Upper lobe of left lung (tissue), 6 donors: ENCODE measurements at places on chromosomes 12 and 14.
A peak's percentile ranks its signal among the peaks of the same experiment; 100 is the strongest.

DNA sequence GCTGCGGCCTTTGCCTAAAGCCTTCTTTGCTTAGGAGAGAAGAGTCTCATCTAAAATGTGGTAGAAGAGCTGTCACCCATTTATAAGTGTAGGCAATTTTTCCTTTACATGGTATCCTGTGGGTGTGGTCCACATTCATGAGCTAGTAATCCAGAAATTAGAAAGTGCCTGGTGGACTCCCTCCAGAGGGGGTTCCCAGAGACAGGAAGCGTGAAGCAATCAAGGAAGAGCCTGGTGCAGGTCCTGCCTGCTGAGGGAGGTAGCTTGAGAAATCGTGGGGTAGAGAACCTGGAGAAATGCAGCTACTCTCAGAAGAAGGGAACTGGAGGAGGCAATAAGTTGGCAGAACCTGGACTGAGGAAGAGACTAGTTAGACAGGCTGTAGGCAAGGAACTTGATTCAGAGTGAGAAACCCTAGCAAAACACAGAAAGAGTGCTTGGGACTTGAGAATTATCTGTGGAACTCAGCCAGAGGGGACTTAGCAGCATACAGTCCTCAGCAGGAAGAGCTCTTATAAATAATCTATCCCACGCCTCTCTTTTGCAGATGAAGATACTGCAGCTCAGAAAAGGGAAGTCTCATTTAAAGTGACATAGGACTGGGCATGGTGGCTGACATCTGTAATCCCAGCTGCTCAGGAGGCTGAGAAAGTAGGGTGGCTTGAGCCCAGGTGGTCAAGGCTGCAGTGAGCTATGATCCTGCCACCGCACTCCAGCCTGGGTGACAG, 182.4 kb upstream of the CCND2 start:
- DNase-seq: no peak

DNA sequence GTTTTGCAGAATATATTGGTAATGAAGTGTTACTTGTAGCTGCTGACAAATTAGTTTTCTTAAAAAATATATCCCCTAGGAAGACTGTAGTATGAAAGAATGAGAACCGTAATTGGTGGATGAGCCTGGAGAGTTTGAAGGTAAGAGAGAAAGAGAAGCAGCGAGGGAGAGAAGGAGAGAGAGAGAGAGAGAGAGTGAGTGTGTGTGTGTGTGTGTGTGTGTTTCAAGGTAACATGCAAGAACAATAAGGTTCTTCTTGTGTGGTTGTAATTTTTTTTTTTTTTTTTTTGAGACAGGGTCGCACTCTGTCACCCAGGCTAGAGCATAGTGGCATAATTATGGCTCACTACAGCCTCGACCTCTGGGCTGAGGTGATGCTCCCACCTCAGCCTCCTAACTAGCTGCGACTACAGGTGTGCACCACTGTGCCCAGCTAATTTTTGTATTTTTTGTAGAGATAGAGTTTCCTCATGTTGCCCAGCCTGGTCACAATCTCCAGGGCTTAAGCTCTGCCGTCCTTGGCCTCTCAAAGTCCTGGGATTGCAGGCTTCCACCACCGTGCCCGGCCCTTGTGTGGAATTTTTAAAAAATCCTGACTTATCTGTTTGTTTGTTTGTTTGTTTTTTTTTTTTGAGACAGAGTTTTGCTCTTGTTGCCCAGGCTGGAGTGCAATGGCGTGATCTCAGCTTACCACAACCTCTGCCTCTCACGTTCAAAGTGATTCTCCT, 73.7 kb downstream of the RASSF3 start:
- DNase-seq: no peak

DNA sequence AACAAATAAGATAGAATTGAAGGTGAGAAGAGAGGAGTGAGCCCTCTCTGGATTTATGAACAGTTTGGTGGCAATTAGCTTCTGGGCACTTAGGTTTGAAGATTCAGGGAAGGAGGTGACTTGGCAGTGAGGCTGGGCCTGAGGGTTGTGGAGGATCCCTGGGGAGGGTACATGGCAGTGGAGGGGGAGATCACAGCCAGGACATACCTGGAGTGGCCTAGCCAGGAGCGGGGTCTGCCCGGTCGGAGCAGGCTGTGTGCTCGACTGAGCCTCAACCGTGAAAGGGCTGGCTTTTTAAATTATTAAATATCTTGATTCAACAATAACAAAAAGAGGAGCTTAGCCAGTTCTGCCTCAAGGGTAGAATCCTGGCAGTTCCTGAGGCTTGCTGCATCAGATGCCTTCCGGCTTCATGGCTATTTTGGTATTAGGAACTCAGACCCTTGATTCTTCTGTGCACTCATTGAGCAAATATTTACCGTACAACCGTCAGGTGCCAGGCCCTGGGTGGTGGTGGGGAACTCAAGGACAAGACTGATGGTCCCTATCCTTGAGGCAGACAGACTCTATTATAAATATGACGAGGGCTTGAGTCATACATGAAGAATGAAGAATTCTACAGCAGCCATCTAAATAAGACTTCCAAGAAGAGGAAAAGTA, 73.4 kb downstream of the SPTB start:
- peak; percentile 54 for DNase-seq

DNA sequence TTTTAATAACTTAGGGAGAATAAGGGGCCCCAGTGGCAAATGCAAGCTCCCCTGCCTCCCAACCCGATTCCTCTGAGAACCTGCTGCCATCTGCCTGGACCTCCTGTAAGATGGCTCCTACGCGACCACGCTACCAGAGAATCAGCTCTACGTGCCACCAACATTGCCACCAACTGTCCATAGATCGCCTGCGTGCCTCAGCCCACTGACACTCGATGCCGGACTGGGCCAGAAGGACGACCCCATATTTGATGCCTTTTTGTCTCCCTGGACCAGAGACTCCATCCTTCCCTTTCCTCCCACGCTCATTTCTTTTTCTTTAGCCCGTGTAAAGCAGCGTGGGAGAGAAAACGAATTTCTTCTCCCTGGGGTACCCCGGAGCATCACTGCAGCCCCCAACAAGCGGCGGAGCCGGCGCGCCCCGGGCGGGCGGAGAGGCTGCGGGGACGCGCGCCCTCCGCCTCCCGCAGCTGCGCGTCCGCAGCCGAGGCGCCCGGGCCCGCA, 565 bp upstream of the KLHL42 start:
- peak; percentile 23 for DNase-seq

DNA sequence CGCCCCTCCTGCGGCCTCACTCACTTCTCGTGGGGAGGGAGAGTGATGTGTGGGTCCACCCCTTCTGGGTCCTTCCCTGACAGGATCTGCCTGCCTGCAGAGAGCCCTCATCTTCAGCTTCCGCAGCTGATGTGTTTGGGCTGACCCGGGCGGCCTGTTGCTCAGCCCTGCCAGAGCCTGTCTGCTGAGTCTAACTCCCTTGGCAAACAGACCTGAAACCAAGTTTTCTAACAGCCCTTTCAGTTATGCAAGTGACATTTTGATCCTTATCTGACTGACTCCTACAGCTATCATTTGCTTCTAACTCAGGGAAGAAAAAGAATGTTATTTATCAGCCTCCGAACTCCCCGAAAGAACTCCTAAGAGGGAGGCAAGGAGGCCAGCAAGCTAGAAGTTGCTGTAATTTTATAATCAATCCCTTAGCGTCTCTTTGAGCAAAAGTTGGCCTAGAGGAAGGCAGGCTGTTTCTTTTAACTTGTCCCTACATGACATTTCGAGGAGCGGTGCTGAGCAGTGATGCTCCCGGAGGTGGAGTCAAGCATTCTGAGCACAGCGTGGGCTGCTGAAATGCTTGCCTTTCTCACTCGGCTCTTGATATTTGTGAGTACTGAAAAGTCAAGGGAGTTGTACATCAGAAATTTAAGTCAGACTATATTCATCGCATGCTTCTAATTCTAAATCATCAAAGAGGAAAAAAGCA, 31.5 kb upstream of the CACNA2D4 start:
- DNase-seq: peak; percentile 65

DNA sequence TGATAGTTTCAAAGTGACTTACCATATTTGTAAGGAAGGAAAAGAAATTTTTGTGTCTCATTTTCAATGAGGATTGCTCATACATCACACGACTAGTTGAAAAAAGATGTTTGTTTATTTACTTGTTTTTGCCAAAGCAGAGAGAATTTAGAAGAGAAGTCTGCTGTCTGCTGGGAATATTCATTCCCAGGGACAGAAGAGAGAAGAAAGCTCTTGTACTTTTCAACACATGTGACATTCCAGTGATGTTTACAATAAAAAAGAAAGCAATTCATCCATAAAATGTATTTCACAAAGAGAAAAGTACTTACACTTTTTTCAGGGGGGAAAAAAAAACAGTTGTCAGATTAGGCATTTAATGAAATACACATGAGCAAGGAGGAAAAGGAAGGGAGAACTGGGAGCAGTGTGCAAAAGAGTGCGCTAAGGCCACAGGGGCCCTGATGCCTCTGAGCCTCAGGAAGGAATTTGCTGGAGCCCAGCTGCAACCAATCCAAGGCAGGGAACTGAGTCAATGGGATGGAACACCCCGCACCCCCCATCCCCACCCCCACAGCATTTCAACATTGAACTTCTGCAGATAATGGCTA, 115.0 kb downstream of the RPAP3 start:
- DNase-seq: no peak

- DNase-seq: no peak
These were observed 2.0 kb downstream of the PKP2 start for GRCh38 chr12:32894566-32894965.

GRCh38 chr14:99716850-99717681, 33.0 kb downstream of the CYP46A1 start:
- no peak for DNase-seq

- no peak for DNase-seq
These were observed 80.1 kb downstream of the SSPN start for GRCh38 chr12:26275313-26276131.

GRCh38 chr12:124411953-124412645, 117.2 kb downstream of the RFLNA start:
- DNase-seq: peak; percentile 75

DNA sequence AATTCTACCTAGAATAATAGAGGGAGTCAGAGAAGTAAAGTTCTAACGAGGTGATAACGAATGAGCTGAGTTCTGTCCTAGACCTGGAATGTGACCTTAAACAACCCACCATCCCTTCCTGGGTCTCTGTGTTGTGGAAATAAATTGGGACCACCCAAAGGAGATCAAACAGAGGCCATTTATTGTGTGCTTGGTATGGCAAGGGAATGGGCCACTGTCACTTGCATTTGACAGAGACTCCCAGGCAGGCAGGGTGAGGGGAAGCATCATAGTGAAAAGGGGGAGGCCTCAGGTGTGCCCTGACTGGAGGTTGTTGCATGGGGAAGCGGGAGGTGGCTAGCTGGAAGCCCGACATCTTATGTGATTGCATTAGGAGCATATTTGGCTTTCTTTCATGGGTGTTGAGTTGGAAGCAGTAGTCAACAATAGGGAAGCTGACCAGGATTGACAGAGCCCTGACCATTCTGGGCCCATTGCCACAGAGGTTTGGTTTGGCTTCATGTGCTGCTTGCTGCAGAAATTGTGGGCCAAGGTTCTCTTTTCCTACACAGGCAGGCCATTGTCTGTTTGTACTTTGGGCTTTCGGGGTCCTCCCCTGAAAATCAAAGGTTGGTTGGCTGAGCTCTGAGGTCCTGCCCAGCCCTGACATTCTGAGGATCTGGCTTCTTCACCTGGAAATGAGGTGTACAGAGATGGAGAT, 17.6 kb upstream of the FAM181A start:
- DNase-seq: no peak

DNA sequence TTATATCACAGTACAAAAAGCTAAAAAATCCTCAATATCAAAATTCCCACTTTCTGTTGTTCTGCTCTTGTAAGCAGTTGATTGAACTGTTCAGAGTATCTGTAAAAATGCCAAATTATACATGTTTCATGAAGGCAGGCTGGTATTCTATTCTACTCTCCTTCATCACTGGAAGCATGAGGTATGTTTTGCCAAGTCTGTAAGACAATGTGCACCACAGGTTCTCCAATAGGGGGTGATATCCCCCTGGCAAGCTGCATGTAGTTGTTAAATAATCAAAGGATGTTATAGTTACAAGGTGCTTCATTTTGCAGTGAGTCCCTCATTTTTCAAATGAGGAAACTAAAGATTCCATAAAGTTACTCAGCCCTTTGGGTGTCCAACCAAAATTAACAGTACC, 15.1 kb upstream of the NEK9 start:
- DNase-seq: no peak

DNA sequence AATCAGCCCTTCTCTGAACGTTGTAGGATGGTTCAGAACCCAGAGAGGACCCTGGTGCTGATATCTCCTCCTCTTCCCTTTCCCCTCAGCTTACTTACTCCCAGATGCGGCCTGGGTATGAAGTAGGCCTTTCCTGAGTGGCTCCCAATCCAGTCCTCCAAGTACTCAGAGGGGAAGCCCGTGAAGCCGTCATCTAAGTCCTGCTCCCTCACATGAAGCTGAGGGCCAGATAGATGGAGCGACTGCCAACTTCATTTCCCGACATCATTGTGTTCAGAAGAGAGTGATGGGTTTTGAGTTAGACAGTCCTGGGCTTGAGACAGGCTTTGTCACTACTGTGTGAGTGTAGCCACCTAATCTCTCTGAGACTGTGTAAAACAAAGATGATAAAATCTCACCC, 2.7 kb downstream of the APOLD1 start:
- DNase-seq: no peak

- no peak for DNase-seq
These were observed 6.0 kb downstream of the KRT2 start for GRCh38 chr12:52645982-52646381.

DNA sequence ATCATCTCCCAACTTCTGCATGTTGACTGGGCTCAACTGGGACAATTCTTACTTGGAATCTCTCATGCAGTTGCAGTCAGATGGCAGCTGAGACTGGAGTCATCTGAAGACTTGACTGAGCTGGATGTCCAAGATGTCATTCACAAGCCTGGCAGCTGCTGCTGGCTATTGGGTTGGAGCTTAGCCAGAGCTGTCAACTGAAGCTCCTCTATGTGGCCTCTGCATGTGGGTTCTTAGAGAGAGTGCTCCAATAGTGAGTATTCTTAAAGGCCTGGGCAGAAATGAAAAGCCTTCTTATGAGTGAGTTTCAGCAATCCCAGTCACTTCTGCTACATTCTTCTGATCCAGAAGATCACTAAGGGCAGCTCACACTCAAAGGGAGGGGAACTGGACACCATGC, 440.9 kb downstream of the LRIG3 start:
- no peak for DNase-seq

DNA sequence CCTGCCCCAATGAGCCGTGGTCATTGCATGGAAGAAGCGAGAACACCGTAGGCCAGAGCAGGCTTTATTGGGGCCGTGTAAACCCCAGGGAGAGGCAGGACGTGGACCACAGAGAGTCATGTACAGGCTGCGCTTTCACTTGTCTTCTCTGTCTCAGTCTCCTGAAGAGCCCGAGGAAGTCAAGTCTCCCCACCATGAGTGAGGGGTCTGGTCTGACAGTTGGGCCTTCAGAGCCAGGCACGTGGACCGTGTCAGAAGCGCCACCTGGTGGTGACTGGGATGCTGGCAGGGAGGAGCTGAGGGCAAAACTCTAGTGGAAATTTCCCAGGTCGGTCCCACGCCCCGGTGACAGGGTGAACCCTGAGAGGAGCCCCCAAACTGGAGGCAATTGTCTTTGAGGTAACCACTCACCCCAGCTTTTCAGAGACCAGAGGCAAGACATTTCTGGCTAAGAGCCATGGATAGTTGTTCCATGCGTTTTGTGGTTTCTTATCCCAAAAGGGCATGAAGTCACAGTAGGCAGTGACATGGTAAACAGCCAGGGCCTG, 17.4 kb downstream of the RPS6KL1 start:
- peak; percentile 67 for DNase-seq

GRCh38 chr14:71267691-71268090, 360.4 kb downstream of the PCNX1 start:
- DNase-seq: no peak
